Left cardiac atrium (tissue), 4 donors: ENCODE measurements at places on chromosomes 7 and 10.

DNA sequence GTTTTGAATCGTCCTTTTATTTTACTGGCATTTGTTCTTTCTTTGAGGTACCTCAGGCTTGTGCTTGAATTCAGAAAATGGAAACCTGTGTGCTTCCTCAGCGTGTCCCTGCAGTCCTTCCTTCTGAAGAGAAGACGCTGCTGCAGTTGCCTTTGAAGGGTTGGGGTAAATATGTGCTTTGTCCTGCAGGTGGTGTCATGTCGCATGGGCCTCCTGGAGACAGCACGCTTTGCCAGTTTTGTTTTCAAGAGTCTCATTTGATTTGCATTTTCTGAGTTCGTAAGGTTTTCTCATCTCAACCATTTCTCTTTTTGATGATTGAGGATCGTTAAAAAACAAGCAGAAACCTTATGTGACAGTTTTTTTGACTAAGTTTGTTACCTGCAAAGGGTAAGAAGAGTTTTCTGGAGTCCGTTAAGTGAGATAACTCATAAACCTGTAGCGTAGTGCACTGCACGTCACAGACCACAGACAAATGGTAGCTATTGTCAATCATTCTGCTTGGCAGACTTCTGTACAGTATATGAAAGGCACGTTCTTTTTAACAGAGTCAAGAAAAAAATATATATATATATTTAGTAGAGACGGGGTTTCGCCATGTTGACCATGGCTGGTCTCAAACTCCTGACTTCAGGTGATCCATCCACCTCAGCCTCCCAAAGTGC, 57.0 kb downstream of the CDC123 start:
- no peak for DNase-seq

- no peak for DNase-seq
These were observed 200.3 kb downstream of the PRPF18 start for GRCh38 chr10:13787015-13787421.

DNA sequence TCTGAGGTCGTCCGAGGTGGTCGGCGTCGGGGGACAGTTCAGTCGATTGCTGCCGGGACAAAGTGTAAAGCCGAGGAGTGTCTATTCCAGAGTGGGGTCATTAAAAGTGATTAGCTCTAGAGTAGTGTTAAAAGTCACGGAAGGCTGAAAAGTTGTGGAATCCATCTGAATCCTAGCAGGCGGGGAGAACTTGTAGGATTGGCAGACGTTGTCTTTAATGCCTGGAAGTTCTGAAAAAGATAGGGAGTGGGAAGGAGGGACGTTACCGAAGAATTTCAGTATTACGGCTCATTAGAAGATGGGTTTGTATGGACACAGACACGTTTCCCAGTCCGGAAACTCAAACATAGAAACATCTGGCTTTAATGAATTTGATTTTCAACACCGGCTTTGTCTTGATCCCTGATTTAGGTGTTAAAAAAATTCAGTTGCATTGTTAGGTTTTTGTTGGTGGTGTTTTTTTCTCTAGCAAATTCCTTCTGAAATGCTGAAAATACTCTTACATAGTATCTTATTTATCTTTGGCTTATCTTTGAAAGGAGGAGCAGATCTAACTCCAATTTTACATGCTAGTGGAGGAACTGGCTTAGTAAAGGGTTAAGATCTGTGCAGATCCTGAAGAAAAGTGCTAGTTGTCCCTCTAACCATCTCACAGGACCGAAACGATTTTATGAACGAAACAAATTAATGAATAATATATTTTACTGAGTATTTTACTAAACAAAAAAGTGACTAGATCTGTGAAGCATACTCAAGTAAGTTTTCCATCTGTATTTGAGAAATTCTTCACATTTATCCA, 900 bp downstream of the MKLN1 start:
- DNase-seq = no peak

DNA sequence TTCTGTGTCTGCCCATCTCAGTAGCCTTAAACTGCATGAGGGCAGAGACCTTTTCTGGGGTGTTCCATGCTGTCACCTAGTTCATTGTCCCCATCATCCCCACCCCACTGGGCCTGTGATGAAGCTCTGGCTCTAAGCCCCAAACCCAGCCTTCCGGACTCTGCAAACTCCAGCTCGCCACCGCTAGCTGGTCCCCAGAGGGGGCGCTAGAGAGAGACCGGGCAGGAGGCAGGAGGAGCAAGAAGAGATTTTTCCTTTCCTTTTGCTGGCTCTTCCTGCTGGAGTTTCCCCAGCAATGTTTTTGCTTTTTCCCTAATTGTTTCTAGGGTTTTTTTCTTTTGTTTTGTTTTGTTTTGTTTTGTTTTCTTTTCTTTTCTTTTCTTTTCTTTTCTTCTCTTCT, 234.4 kb downstream of the TEX36 start:
- DNase-seq = no peak

GRCh38 chr10:103800789-103801540, 54.4 kb downstream of the SH3PXD2A start:
- no peak for DNase-seq

GRCh38 chr7:75889826-75890225, 11.0 kb downstream of the RHBDD2 start:
- no peak for DNase-seq

GRCh38 chr10:50439806-50440205, 183.9 kb downstream of the SGMS1 start:
- no peak for DNase-seq

- DNase-seq = no peak
These were observed 33.3 kb downstream of the EGFR start for GRCh38 chr7:55052081-55052480.

DNA sequence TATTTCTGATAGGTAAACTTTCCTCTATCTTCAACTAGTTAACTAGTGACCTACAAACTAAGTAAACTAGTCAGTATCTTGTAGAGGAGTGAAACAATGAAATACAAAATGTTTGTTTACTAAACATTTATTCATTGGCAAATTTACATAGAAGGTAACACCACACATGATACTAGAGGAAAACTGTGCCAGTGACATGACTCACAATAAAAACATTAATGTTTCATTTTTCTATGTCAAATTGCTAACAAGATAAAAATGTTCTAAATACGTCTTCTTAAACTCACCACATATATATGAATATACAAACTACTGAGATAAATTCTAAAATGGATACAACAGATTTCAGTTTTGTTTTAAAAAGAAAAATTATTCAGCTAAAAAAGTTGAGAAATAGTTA, 471.3 kb downstream of the PARD3 start:
- no peak for DNase-seq

DNA sequence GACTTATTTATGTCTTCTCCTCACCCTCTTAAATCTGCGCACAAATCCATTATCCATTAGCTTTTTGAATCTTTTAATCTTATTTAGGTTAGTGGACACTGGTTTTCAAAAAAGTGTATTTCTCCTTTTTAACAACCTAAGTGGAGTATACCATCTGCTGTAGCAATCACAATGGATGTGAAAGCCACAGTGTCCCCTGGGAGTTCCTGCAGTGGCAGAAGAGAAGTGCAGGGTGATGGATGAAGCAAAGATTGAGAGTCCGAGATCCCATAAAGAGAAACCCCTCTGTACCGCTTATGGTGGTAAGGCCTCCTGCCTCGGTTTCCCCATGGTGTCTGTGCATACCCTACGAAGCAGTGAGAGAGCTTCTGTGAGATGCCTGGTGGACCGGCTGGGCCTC, 236.4 kb downstream of the COBL start:
- no peak for DNase-seq

DNA sequence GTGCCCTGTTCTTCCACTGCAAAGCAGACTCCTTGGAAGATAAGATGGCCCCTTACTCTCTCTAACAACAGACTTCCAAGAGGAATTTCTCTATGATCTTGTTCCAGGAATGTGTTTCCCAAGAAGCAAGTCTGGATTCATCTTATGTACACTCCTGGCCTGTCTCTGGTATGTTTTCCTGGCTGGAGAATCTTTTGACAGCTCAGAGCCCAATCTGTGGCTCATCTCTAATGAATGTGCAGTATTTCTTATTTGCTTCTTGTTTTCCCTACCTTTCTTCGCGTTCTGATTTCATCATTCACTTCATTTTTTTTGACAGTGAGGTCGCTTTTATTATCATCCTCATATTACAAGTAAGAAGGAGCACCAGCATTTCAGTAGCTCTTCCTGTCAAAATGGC, 53.0 kb upstream of the PITRM1 start:
- DNase-seq = no peak

DNA sequence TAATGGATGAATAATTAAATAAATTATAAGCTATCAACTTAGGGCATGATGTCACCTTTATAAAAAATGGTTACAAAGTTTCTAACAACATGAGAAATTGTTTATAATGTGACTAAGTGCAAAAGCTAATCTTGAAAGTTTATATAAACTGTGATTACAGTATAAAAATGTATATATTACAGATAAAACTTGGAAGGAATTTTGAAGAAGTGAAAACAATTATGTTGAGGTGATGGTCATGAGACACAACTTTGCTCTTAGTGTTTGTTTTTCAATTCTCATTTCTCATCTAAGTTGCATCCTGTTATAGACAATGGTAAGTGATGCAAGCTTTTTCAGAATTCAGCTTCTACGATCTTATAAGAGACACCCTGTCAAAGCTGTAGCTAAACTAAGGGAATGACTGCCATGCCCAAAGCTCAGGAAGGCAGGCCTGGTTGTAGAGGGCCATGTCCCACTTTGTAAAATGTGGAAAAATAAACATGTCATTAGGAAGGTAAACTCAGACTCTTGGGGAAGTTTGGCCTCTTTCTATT, 23.9 kb downstream of the MACC1 start:
- no peak for DNase-seq

DNA sequence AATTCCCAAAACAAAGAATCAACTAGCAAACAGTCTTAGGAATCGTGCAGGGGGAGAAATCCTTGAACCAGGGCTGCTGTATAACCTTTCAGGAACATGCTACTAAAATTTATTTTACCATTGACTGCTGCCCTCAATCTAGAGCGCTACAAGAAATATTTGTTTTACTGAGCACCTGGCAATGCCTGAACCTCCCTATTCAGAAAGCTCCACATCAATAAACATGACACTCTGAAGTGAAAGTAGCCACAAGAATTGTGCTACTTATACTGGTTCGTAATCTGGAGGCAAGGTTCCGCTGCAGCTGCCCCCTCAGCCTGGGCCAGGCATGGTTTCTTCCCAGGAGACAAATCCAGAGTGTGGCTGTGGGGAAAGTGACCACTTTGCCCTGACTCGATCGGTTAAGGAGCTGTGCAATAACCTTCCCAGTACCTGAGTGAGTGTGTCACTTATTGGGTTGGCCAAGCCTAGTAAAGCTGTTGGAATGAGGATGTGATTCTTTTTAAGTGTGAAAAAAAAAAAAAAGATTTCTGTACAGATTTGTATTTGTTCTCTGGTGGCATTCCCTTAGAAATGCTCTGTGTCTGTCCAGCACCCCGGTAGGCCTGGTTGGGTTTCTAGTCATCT, 7.7 kb downstream of the VWA2 start:
- no peak for DNase-seq

- DNase-seq = peak; percentile 84
These were observed 40.1 kb downstream of the PFKP start for GRCh38 chr10:3107426-3107961.

DNA sequence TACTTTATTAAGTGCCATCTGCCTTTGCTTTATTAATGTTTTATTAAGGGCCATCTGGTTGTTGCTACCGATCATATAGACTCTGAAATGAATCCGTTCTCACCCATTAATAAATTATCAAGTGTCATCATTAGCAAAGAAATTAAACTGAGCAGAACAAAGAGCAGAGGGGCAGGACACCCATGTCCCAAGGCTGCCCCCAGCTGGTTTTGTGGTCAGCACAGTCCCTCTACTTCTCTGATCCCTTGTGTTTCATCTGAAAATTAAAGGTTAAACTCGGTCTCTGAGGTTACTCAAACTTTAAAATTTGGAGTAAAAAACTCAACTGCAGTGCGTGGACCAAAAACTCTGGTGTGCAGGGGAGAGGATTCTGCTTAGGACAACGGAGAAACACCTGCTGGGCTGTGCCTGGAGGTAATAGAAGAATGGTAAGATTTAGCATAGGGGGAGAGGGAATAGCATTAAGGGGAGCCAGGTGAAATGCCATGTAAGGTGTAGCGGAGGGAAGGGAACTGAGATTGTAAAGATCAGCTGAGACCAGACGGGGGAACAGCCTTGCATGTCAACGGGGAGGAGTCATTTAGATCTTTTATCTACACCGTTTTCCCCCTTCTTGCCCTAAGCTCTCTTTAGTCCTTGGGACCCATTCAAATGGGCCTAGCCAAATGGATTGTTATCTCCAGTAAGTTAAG, 10.8 kb upstream of the GSDME start:
- no peak for DNase-seq

DNA sequence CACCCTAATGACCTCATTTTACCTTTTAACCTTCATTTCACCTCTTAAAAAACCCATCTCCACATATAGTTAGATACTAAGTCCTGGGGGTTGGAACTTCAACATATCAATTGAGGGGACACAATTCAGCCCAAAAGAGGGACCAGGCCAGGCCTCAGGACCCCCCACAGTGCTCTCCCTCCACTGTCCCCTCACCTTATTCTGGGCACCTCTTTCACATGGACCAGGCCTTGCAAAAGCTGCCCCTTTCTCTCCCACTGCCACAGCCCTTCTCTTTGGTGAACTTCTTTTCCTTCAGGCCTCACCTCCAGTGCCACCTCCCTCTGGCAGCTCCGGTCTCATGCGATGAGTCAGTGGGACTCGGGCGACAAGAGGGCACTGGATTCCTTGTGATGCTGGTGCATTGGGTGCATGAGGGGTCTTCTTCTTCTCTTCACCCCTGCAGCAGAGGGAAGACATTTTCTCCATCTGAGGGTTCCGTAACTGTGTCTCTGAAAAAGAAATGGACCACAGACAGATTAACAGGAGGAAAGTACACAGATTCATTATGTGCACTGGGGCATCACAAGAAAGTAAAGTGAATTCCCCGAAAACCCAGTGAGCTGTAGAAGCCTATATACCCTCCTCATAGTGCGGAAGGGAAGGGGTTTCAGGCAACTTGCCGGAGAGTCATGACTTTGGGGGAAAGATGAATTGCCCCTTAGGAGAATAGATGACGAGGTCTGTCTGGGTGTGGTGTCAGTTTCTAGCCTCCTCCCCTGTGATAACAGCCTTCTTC, 288.7 kb upstream of the IGFBP3 start:
- no peak for DNase-seq

- DNase-seq = no peak
These were observed 163.2 kb downstream of the DGKB start for GRCh38 chr7:14739168-14739840.

DNA sequence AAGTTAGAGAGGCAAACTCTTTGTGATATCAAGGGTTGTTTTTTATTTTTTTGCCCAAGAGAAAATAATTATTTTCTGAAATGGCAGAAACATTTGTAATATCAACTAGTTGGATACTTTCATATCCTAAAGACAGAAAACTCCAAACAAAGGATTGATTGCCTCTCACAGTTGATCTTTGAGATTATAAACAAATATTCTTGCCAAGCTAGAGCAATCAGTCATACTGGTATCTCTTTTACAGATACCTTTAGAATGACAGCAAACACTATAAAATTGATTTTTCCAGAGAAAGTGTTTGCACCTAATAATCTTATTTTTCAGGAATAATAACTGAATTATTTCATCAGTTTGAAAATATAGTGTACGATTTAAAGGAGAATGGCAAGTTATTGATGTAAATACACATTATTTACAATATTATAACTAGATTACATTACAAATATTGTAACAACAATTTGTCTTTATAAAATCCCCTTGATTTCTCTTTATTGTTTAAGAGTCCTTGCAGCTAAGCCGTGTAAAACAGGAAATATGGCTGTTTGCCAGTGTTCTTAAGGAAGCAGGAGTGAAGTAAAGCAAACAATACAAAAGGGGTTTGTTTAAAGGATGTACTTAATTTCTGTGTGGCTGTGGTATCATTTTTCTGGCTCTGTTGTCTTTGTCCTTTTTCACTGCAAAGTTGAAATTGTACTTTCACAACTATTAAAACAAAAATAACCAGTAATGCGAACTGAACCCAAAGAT, 58.4 kb downstream of the MAPK8 start:
- DNase-seq = no peak
